ENCODE measurements at places on chromosomes 13 and 19. TPM values are rescaled to one million over a fixed set of nuclear protein-coding genes. Genes with fewer than 3 reads are reported as not detected.

The CBLC gene
- total RNA-seq = under 0.01 TPM

The CGB1 gene
- total RNA-seq = 0.28 TPM

The LILRB5 gene
- not detected for total RNA-seq

The CCDC70 gene
- total RNA-seq = not detected

The S1PR4 gene
- total RNA-seq = not detected

The C19orf73 gene
- 0.85 TPM for total RNA-seq

The PEAK3 gene
- total RNA-seq = not detected

The CLDN10 gene
- total RNA-seq = 0.28 TPM

The FSD1 gene
- total RNA-seq = 12.8 TPM

The PRTN3 gene
- not detected for total RNA-seq

The ZNF546 gene
- total RNA-seq = 7.6 TPM

The UHRF1 gene
- 7.0 TPM for total RNA-seq

The ACP7 gene
- total RNA-seq = 1.7 TPM

The SLC7A10 gene
- total RNA-seq = not detected

The PRR22 gene
- under 0.01 TPM for total RNA-seq

Data from regular cardiac myocyte (primary cell).